ENCODE measurements at places on chromosomes 13 and 19.
A peak's percentile ranks its signal among the peaks of the same experiment; 100 is the strongest.

- no peak for DNase-seq
Observed at GRCh38 chr13:28340272-28340793, 154.6 kb downstream of the FLT1 start.

DNA sequence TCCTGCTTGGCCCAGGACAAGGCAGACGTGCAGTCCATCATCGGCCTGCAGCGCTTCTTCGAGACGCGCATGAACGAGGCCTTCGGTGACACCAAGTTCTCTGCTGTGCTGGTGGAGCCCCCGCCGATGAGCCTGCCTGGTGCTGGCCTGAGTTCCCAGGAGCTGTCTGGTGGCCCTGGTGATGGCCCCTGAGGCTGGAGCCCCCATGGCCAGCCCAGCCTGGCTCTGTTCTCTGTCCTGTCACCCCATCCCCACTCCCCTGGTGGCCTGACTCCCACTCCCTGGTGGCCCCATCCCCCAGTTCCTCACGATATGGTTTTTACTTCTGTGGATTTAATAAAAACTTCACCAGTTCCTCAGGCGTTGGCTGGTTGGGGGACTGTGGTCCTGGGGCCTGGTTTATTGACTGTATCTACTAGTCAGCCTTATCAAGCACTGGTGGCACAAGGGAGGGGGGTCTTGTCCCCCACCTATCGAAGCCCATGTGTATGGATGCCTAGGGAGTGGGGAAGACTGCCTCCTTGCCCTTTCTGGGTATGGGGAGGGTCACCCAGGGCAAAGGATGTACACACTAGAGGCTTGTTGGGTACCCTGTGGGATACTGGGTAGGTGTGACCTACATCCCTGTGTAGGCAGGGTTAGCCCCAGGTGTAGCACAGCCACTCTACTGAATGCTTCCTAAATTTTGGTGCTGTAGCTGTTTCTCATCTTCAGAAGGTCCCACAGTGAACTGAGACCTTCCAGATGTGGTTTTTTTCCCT lies 4.4 kb downstream of the CHMP2A start:
- DNase-seq = no peak

- no peak for DNase-seq
Observed at GRCh38 chr19:50322234-50322633, 6.9 kb downstream of the KCNC3 start.

GRCh38 chr13:25602176-25602575 lies 230.4 kb downstream of the ATP8A2 start:
- no peak for DNase-seq

DNA sequence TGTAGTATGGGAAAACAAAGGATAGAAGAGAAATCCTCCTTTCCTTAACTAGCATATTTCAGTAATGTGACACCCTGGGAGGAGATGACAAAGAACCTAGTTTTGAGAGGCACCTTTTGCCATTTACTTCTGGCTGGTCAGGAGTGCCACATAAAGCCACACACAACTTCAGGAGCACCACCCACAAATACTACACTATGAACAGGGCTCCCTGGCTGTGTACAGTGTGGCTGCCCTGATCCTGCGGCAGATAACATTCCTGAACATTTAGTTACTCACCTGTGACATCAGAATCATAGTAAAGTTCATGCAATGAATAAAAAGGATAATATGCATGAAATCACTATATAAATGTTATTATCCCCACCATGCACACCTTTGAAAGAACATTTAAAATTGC lies 17.4 kb upstream of the IRS2 start:
- DNase-seq = no peak

- DNase-seq = no peak
Observed at GRCh38 chr13:50587645-50588373, 255.7 kb downstream of the DLEU7 start.

GRCh38 chr13:107788464-107789165 lies 426.7 kb downstream of the LIG4 start:
- no peak for DNase-seq

DNA sequence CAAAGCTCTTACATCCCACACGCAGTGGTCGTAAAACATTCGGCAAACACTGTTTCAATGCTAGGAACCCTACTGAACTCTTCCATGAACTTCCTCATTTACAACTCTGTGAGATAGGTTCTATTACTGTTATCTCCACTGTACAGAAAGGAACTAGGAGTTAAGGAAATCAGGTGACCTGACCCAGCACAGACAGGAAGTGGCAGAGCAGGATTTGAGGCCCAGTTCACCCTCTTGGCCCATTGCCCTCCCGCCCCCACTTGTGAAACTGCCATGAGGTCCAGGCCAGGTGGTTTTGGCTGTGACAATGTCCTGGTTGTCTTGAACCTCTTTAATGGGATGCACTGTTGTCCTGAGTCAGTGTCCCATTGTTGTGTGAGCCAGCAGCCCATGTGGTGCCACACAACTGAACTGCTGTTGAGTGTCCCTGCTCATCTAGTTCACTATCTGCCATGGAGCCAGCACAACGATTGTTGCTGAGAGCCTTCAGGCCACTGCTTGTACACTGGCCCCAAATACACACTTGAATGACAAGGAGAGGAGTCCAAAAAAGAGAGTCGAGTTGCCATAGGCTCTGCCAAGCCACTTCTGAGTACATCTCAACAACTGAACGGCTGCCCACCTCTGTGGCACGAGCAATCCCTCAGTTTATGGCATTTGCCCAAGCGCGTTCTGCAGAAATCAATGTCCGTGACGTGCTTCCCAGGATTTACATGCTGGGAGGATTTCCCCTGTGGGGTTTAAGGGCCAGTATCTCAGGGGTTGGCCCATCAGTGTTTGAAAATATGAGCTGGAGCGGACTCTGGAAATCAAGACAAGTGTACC lies 484.6 kb downstream of the TSHZ3 start:
- no peak for DNase-seq

- DNase-seq = no peak
Observed at GRCh38 chr13:98509271-98510155, 67.4 kb downstream of the STK24 start.

GRCh38 chr19:13017306-13018034 lies 22.2 kb downstream of the NFIX start:
- DNase-seq = no peak

- no peak for DNase-seq
Observed at GRCh38 chr13:30496147-30496546, 30.4 kb upstream of the HMGB1 start.

GRCh38 chr13:75550159-75550567 lies 572 bp downstream of the UCHL3 start:
- no peak for DNase-seq

DNA sequence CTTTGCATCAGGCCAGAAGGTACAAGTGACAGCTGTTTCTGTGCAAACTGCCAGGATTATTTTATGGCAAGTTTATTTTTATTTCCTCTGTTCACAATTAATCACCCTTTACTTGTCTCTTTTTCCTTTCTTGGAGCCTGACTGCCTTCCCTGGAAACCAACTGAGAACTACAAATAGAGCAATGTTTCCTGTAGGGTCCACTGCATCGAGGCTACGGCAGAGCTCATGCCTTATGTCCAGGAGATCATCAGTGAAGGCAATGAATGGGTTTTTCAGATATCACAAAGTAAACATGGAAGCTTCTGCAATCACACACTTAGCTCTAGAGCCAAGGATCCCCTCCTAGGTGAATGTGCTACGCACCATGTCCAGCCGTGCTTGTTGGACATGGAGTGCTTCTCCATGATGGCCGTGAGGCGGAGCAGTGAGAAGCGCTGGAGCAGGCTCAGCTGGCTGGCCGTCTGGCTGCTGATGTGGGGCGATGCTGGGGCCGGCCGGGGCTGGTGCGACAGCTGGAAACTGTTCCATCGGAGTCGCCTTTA lies 110.9 kb downstream of the KL start:
- no peak for DNase-seq

DNA sequence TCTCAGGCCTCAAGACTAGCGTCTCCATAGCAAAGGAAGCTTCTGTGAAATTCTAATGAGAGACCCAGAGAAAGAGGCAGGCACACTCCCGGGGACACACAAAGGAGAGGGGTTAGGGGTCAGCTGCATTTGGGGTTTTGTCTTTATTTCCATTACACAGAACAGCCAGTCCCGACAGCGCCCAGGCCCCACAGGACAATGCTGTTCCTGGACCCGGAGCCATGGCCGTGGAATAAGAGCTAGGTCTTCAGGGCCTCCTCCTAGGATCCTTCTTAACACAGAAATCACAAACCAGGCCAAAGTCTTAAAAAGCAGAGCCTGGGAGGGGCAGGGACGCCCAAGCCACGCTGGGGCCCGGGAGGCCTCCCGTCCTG lies 22.8 kb downstream of the KCTD15 start:
- DNase-seq = no peak

DNA sequence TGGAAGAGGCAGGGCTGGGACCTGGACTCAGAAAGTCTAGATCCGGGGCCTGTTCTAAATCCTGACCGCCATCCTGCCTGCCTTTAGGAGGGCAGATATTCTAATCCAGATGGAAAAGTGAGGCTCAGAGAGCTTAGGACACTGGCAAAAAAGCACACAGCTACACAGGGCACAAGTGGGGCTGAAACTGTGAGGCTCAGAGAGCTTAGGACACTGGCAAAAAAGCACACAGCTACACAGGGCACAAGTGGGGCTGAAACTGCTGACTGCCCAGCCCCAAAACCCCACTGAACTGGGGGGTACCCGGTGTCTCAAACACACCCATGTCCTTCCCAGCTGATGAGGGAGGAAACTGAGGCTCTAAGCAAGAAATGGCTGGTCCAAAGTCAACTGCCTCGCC lies 2.0 kb downstream of the AKT1S1 start:
- DNase-seq = no peak

- DNase-seq = no peak
Observed at GRCh38 chr19:38739440-38740256, 4.6 kb downstream of the CAPN12 start.

DNA sequence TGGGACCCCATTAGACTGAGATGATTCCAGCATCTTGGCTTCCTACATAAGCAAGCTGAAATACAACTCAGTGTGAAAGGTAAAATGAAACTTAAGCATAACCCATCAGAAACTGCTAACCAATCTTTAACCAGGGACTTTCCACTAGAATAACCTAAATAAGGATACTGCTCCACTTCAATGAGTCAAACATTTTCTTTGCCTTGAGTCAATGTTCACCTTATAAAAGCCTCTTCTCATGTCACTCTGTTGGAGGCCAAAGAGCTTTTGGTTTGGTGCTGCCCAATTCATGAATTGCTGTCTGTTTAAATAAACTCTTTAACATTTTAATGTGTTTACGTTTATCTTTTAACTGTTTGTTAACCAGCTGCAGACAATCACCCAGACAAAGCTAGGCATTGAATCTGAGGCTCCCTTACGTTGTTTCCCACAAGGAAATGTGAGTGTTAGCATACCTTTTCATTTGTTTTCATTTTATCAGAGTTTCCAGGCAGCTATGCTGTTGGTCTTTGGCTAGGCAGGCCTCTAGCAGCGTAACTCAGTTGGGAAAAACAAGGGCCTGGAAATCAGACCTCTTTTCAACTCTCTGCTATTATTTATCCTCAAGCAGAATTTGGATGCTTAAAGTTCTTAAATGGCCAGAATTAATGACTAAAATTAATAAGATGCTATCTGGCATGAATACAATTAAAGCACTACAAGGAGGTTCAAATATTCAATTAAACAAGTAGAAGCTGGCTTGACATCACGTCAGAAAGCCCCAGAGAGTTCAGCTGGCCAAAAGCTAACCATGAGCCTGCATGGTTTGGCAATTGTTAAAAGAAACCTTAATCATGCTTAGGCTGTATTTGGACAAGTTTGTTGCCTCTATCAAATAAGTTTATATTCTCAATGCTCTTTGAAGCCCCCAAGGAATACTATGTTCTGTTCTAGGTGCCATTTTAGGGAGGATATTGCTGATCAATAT lies 200.2 kb downstream of the DCLK1 start:
- no peak for DNase-seq

DNA sequence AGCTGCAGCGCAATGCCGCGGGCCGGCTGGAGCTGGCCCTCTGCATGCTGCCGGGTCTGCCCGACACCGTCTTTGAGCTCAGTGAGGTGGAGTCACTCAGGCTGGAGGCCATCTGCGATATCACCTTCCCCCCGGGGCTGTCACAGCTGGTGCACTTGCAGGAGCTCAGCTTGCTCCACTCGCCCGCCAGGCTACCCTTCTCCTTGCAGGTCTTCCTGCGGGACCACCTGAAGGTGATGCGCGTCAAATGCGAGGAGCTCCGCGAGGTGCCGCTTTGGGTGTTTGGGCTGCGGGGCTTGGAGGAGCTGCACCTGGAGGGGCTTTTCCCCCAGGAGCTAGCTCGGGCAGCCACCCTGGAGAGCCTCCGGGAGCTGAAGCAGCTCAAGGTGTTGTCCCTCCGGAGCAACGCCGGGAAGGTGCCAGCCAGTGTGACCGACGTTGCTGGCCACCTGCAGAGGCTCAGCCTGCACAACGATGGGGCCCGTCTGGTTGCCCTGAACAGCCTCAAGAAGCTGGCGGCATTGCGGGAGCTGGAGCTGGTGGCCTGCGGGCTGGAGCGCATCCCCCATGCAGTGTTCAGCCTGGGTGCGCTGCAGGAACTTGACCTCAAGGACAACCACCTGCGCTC lies 3.8 kb upstream of the MAP2K7 start:
- DNase-seq = no peak

- no peak for DNase-seq
Observed at GRCh38 chr13:36090592-36090991, 40.6 kb downstream of the DCLK1 start.

- DNase-seq = no peak
Observed at GRCh38 chr19:50957587-50957986, 4.7 kb upstream of the KLK5 start.

DNA sequence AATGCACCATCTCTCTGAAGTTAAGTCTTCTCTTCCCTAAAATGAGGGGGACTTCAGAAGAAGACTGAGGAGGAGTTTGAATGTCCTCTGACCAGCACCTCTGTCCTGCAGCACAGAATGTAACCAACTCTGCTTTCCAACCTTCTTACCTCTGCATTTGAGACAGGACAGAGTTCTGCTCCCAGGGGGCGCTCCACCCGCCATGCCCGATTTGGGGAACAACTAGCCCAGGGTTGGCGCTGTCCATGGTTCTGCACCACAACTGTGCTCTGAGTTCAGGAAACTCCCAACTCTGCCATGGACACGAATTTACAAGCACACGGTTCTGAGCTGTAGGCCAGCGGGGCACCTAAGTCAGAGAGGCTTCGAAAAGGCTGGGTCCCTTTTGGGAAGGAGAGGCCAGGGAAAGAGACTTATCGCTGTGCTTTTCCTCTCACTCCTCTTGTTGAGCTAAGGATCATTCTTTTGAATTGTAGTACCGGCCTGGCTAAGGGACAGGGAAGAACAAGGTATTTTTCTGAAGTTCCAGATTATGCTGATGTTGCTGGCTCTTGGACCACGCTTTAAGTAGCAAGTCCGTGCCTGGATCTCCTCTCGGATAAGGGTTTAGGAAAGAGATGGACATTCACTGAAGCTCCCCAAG lies 22.2 kb downstream of the SIGLEC5 start:
- DNase-seq = peak; percentile 9

Data from stimulated activated CD4-positive, alpha-beta T cell treated with anti-CD3 and anti-CD28 coated beads, TNF-alpha, amount 100 ng/mL, for 1 hour (primary cell).